ENCODE measurements at places on chromosomes 12 and 14.

GRCh38 chr12:79012636-79013035 is 148.1 kb downstream of the SYT1 start:
- DNase-seq = no peak

DNA sequence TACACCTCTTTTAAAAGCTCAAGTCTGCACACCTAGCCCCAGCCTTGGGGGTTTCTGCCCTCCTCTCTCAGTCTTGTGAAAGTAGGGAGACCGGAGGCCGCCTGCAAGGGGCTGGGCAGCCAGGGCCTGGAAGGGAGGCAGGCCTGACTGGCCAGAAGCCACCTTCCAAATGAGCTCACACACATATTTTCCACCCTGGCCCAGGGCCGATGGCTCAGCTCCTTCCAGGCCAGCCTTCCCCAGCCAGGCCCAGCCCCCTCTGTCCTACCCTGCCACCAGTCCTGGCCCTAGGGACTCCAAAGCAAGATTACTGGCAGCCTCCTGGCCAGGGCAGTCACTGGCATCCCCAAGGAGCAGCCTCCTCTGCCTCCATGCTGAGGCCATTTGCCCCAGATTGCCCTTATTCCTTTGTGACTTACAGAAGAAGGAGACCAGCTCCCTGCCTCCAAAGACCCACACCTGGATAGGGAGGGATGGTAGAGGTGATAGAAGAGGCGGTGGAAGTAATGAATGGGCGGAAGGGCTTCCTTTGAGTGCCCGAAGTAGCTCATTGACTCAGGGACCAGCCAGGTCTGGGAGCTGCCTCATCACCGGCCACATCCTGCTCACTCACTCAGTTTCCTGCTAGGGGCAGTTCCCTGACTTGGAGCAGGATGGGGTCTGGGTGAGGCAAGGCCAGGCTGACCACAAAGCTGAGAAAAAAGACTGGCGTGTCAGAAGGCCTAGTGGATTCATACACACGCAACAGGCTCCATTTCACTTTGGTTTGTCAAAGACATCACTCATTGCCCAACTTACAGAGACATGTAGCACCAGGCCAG is 14.8 kb downstream of the MMP14 start:
- DNase-seq = no peak

- no peak for DNase-seq
Measured at GRCh38 chr12:82942521-82942920, 255.8 kb downstream of the TMTC2 start.

DNA sequence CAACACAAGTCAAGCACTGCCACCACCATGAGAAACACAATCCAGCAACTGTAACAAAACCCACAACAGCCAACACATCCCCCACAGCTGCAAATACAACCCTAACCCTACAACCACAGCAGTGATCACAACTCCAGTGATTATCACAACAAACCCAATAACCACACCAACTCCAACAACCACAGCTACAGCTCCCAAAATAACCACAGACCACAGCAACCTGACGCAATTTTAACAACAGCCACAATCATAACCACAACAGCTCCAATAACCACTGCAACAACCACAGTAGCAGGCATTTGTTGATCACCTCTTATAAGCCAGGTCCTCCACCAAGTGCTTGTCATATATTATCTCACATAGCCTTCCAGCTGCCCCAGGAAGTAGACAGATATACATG is 42.2 kb upstream of the FAM181A start:
- no peak for DNase-seq

- no peak for DNase-seq
Measured at GRCh38 chr14:46322730-46323403, 328.7 kb downstream of the RPL10L start.

DNA sequence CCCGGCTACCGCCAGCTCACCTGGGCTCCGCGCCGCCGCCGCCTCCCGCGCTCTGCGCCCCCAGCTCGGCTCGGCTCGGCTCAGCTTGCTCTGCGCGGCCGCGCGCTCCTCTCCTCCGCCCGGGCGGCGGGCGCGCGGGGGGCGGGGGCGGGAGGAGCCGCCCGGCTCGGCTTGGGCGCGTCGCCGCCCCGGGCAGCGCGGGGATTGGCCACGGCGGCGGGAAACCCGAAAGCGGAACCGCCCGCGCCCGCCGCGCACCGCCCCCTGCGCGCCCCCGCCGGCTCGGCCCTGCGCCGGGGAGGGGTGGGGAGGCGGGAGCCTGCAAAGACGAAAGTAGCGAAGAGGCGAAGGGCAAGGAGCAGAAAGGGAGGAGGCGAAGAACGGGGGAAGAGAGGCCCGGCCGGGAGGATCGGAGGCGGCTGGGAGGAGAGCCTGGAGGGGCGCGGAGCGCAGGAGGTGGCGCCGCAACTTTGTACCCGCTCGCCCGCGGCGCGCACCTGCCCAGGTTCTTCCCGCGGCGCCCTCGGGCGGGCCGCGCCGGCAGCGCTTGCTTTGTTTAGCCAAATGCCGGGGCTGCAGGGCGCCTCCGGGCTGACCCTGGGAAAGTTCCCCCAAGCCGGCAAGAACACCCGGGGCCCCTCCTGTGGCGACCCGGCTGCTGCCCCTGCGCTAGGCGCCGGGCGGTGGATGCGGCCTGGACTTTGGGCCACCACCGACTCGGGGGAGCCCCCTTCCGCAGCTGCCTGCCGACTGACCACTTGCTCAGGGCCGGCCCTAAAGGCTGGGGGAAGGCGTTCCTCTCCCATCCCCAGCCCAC is at the start of gene CAMKK2:
Gene CAMKK2 (minus strand): TSS at position 92 of the 817 bp plus-strand sequence. CDS start 22,183 bp downstream, outside the sequence.
- DNase-seq = peak; percentile 94

- no peak for DNase-seq
Measured at GRCh38 chr14:71891970-71892369, 40.3 kb upstream of the RGS6 start.

DNA sequence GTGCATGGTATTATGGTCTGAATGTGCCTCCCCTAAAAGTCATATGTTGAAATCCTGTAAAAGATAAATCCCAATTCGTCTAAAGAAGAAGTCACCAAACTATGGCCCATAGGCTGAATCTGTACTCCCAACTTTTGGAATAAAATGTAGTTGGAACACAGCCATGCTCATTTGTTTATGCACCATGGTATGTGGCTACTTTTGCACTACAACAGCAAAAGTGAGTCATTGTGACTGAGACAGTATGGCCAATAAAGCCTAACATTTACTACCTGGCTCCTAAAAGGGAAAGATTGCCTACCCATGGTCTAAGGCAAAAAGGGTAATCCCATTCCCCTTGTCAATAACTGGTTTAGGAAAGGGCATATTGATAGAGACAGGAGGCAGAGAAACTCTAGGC is 101.8 kb downstream of the LRIG3 start:
- no peak for DNase-seq

GRCh38 chr12:121005346-121005815 is 10.9 kb downstream of the C12orf43 start:
- DNase-seq = peak; percentile 48

DNA sequence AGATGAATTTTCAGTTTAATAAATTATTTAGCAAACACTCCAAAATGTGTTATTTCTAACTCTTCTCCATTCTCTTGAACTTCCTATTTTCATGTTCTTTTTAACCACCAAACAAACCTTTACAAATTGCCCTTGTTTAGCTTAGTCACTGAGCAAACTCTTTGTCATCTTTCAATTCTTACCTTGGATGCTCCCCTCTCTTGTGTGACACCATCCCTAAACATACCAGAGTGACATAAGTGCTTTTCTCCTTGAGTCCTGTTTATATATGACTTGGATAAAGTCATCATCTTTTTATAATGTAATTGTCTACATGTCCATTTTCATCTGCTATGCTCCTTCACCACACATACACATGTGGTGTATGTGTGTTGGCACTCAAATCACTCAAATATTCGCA is 3.4 kb upstream of the TMEM19 start:
- no peak for DNase-seq

DNA sequence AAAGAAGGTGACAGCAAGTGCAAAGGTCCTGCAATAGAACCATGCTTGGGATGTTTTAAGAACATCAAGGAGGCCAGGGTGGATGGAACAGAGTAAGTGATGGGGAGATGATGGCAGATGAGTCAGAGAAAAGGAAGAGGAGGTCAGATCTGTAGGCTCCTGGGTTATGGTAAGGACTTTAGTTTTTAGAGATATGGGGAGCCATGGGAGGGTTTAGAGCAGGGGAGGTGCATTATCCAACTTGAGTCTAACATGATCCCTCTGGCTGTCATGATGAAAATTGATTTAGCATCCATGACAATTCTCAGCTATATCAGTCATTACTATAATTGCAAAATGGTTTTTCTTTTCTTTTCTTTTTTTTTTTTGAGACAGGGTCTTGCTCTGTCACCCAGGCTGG is 7.3 kb upstream of the PLBD2 start:
- DNase-seq = no peak

DNA sequence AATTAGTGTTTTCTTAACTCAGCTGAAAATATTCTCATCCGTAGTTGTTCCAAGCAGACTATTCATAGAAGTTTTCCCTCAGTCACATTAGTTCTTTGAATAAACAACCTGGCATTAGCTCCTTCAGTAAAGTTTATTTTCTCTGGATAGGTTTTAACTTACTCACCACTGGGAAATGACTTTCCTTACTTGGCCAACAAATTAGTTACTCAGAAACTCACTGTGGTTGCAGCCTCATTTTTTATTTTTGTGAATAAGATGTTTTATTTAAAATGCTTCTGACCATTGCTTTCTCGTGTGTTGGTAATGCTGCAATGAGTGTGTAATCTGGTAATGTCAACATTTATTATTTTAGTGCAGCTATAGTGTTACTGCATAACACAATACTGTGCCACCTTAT is 74.9 kb downstream of the NOVA1 start:
- DNase-seq = no peak

DNA sequence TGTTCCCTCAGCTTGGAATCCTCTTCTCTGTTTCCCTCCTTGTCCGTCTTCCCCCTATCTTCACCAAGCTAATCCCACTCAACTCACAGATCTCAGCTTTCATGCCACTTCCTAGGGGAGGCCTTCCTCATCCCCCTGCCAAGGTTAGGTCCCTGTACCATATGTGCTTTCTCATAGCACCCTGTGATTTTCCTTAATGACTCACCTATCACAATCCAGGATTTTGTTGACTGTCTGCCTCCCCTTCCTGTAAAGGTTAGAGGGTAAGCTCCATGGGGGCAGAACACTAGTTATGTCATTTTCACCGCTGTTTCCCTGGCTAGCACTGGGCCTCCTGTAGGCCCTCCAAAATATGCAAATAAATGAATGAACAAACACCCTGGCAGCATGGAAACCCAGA is 57.6 kb downstream of the CRADD start:
- DNase-seq = no peak

GRCh38 chr12:30977124-30977523 is 50.6 kb downstream of the TSPAN11 start:
- no peak for DNase-seq

DNA sequence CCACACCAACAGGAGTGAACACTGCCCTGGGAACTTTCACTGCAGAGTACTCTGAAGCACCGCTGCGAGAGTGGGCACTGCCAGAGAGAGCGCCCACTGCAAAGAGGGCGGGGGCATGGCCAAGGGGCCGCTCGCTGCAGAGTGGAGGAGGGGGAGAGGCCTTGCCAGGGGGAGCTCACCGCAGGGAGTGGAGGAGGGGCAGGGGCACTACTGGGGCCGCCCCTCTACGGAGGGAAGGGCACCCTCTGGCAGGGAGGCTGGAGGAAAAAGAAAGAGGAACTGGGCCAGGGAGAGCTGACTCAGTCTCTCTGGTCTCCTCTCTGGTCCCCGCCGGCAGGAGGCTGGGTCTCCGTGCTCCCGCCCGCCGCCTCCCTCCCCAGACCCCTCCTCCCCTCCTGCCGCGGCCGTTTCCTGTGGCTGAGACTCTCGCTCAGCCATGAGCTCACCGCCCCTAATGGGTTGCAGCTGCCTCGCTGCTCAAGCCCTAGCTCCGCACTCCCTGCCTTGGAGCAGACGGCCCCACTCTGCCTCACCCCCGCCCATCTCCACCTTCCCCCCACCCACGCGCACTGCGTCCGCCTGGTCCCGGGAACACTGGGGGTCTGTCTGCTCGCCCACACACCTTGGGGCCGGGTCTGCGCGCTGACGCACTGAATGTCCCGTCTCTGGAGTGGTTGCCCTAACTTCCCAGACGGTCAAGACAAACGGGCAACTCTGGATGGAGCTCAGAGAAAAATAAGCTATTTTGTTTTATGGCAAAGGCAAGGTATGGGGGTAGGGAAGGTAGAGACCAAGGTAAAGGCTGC is 1.3 kb downstream of the ARHGEF40 start:
- DNase-seq = peak; percentile 51

DNA sequence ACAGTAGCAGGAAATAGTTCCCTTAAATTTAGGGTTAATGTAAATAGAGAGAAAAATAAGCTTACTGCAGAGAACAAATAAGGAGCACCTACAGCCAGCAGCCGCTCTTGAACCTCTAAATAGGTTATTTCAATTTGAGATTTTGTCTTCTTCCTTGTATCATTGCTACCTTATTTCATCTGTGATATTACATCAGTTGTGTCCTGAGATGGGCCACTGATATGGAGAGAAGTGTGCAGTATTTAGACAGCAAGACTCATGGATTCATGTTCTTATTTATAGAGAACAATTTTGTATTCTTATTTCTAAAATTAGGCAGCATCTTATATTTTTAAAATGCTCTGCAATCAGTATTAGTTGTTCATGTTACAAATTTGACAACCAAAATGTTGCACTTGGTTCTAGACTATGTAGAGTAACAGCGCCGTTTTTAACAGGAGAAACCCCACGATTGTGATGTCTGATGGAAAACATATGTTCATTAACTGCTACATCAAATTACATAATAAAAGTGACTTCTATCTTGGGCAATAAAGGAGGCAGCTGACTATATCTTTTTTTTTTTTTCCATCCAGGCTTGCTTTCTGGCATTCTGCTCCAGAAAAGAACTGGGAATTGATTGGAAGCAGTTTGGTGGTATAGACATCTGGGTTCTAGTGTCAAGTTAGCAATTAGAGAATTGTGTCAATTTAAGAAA is 117.9 kb downstream of the CAND1 start:
- DNase-seq = no peak

Measured in activated T-cell treated with anti-CD3 and anti-CD28 coated beads, Interleukin-2, amount 50 U/mL, for 1 hour (primary cell).